ENCODE measurements at places on chromosomes 12 and 14.

- peaks cover 91% of the 10 kb centered on the region for H3K4me1 ChIP-seq
- H3K27me3 ChIP-seq = peaks cover 3% of the 10 kb centered on the region
- H3K4me3 ChIP-seq = peak overlapping the region; percentile 57
- peak; percentile 40 for DNase-seq
- H3K27ac ChIP-seq = peak overlapping the region; percentile 93
- peaks cover 37% of the 10 kb centered on the region for H3K36me3 ChIP-seq
These were observed 374.4 kb downstream of the DPF3 start for GRCh38 chr14:72519543-72519942.

DNA sequence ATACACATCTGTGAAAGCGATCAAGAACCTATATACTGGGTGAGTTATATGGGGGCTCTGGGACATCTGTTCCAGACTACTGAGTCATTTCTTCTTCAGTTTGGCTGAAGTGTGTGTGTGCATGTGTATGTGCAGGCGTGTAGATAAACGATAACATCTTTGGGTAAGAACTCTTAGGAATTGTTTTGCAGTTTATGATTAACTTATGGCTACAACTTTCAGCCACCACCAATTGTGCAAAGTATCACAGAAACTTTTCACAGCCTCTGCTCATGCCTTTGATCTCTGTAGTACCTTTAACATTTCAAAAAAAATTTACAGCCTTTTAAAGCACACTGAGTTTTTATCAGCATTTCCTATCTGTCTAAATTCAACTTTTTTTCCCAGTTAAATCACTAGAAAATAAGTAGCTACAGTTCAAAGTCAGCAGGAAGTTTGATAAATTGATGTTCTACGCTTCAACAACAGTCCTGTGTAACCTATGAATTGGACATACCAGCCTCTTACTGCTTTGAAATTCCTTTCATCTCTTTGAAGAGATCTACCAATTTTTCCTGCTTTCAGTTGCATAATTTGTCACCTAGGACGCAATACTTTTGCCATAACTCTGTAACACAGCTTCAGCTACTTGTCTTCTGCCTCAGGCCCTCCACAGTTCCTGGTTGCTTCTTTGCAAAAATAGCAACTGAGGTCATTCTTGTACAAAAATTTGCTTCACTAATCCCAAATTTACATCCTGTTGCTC is 43.0 kb downstream of the PPM1H start:
- H3K27ac ChIP-seq = no peak overlapping the region
- no peaks in the 10 kb centered on the region for H3K27me3 ChIP-seq
- H3K4me3 ChIP-seq = no peak overlapping the region
- no peaks in the 10 kb centered on the region for H3K36me3 ChIP-seq
- no peaks in the 10 kb centered on the region for H3K4me1 ChIP-seq

DNA sequence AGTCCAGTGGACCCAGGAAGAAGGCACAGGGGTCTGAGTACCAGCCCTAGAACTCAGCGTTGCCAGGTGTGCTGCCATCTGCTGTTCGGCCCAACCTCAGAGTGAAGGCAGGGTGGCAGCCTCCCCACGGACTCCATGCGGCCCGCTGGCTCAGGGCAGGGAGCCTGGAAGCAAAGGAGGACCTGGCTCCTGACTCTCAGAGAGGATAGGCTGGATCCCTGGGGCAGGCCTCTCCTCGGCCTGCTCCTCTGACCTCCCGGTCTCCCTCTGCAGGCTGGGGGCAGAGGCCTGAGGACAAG is 10.1 kb downstream of the MCRS1 start:
- H3K27me3 ChIP-seq = no peaks in the 10 kb centered on the region
- H3K27ac ChIP-seq = no peak overlapping the region
- peaks cover 43% of the 10 kb centered on the region for H3K36me3 ChIP-seq
- H3K4me3 ChIP-seq = no peak overlapping the region

DNA sequence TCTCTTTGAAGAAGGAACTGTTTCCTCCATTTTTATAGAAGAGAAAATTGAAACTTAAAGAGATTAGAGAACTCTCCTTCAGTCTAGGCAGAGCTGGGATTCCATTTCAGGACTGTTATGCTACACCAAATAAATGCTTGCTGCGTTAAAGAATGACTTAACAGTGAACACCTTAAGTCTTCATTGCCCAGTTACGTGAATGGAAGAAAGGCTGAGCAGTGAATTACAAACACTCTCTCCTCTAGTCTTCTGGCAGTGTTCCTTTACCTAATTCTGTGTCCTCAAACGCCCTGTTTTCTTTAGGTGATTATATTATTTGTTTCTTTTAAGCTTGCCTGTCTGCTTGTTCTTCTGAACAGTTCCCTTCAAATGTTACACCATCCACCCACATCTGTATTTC is 59.7 kb downstream of the RCOR1 start:
- no peak overlapping the region for H3K27ac ChIP-seq
- no peaks in the 10 kb centered on the region for H3K27me3 ChIP-seq
- no peak for DNase-seq
- peaks cover 13% of the 10 kb centered on the region for H3K36me3 ChIP-seq
- no peak overlapping the region for H3K4me3 ChIP-seq
- peaks cover 9% of the 10 kb centered on the region for H3K4me1 ChIP-seq

DNA sequence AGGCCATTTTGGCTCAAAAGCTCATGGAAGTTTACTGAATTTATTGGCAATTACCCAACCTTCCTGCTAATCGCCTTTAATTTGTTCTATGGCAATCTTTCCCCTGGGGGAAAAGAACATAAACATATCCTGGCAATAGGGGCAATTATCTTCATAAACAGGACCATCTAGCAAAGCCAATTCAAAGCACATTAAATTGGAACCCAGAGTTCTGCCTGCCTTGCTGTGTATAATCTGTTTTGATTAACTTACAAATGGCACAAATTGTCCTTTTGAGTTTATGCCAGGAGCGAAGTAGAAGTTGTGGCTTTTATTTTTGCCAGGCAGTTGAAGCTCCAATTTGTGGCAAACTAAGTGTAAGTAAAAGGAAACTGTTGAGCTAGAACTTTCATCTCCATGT is 68.6 kb downstream of the C12orf50 start:
- DNase-seq = no peak
- H3K27me3 ChIP-seq = peaks cover 2% of the 10 kb centered on the region
- no peak overlapping the region for H3K4me3 ChIP-seq

DNA sequence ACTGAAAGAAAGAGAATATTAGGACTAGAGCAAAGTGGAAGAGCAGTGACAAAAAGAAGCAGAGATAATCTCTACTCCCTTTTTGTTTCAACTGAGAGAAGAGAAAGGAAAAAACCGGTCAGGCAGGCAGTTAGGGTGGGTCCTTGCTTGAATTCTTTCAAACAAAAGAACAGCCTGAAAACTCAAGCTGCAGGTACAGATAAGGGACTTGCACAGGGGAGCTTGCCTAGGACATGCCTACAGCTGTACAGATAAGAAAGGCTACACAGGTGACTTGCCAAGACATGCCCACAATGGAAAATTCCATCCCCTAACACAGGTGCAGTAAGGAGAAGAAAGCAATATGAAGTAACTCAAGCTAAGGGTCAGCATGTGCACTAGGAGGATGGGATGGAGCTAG is 532.2 kb upstream of the MIS18BP1 start:
- no peaks in the 10 kb centered on the region for H3K4me1 ChIP-seq
- no peak overlapping the region for H3K4me3 ChIP-seq
- no peak overlapping the region for H3K27ac ChIP-seq
- H3K36me3 ChIP-seq = no peaks in the 10 kb centered on the region
- H3K27me3 ChIP-seq = no peaks in the 10 kb centered on the region
- no peak for DNase-seq

GRCh38 chr12:18629916-18630315 is 107.9 kb downstream of the PLCZ1 start:
- H3K27ac ChIP-seq = no peak overlapping the region
- H3K36me3 ChIP-seq = no peaks in the 10 kb centered on the region
- no peaks in the 10 kb centered on the region for H3K27me3 ChIP-seq
- H3K4me3 ChIP-seq = no peak overlapping the region
- no peaks in the 10 kb centered on the region for H3K4me1 ChIP-seq

- H3K27ac ChIP-seq = no peak overlapping the region
- no peak overlapping the region for H3K4me3 ChIP-seq
- H3K27me3 ChIP-seq = peaks cover 22% of the 10 kb centered on the region
- H3K36me3 ChIP-seq = no peaks in the 10 kb centered on the region
- no peak for DNase-seq
- H3K4me1 ChIP-seq = peaks cover 13% of the 10 kb centered on the region
These were observed 73.8 kb upstream of the BDKRB2 start for GRCh38 chr14:96130854-96131253.

DNA sequence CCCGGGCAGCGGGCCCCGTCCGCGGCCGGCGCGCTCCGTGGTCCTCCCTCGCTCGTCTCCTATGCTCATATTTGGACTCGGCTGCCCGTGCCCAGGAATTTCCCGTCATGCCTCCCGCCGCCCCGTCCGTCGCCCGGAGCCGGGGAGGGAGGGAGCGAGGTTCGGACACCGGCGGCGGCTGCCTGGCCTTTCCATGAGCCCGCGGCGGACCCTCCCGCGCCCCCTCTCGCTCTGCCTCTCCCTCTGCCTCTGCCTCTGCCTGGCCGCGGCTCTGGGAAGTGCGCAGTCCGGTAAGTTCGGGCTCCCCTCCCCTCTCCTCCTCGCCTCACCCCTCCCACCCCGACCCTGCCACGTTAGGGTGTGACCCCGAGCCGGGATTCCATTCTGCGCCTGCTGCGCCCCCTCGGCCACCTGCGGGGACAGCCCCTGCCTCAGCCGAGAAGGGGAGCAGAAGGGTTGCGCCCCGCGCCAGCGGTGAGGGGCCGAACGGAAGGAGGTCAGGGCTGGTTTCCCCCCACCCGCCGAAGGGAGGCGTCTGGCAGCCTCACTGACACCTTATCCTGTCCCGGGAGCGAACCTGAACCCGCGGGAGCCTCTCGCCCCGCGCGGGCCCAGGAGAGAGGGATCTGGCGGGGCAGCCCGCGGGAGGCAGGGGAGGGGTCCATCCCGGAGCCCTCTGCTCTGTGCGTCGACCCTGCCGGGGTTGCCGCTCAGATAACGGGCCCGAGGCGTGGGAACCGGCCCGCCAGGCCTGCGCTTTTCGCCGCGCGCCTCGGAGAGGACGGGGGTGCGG is at the start of gene MSRB3:
MSRB3 (plus strand) TSS at position 108 of the 793 bp plus-strand sequence. CDS start 29,897 bp downstream, outside the sequence.
- peaks cover 6% of the 10 kb centered on the region for H3K4me1 ChIP-seq
- peak within 1 kb of the TSS; percentile 60 for H3K4me3 ChIP-seq
- peaks cover 60% of the 10 kb centered on the region for H3K27me3 ChIP-seq
- no peaks in the 10 kb centered on the region for H3K36me3 ChIP-seq

- DNase-seq = no peak
- no peak overlapping the region for H3K27ac ChIP-seq
- H3K4me3 ChIP-seq = no peak overlapping the region
- no peaks in the 10 kb centered on the region for H3K4me1 ChIP-seq
- H3K27me3 ChIP-seq = no peaks in the 10 kb centered on the region
These were observed 124.1 kb upstream of the RFLNA start for GRCh38 chr12:124170760-124171159.

GRCh38 chr14:34277191-34277590 is 184.8 kb downstream of the SPTSSA start:
- DNase-seq = no peak
- H3K4me3 ChIP-seq = no peak overlapping the region
- no peak overlapping the region for H3K27ac ChIP-seq

GRCh38 chr12:82593901-82594396 is 92.8 kb upstream of the TMTC2 start:
- H3K4me1 ChIP-seq = no peaks in the 10 kb centered on the region
- no peaks in the 10 kb centered on the region for H3K36me3 ChIP-seq
- H3K27ac ChIP-seq = no peak overlapping the region
- no peaks in the 10 kb centered on the region for H3K27me3 ChIP-seq

GRCh38 chr12:82619644-82620043 is 67.1 kb upstream of the TMTC2 start:
- H3K27me3 ChIP-seq = no peaks in the 10 kb centered on the region
- no peak overlapping the region for H3K4me3 ChIP-seq
- no peak overlapping the region for H3K27ac ChIP-seq
- DNase-seq = no peak
- no peaks in the 10 kb centered on the region for H3K36me3 ChIP-seq

DNA sequence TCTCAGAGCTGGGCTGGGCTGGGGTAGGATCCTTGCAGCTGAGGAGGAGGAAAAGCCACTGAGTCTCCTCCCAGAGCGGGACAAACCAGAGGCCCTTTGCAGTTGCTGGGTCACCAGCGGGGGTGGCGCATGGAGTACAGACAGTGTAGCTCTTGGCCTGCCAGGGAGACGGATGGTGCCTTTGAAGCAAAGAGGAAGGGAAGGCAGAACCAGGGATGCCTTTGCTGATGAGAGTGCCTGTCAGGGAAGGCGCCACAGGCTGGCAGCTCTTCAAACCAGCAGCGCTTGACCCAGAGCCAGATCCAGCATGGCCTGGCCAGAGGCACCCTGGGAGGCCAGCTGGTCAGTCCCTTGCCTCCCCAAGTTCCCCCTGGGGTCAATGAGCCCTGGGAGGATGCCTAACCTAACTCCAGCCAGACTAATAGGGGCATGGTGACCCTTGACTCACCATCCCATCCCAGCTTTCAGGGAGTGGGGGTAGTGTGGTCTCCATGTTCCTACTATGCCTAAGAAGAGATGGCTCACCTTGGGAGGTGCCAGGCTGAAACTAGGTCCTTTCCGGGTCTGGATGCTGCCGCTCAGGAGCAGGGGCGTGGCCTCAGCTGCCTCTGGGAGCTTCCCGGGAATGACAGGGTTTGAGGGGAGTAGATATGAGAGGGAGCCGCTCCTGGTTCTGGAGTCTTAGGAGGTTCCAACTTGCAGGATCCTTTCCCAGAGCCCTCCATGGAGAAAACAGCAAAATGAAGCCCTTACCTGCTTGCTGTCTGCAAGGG is 19.8 kb downstream of the VASH1 start:
- peak overlapping the region; percentile 65 for H3K27ac ChIP-seq
- no peaks in the 10 kb centered on the region for H3K27me3 ChIP-seq
- H3K4me1 ChIP-seq = peaks cover 62% of the 10 kb centered on the region
- H3K4me3 ChIP-seq = no peak overlapping the region
- DNase-seq = no peak
- no peaks in the 10 kb centered on the region for H3K36me3 ChIP-seq

- H3K27me3 ChIP-seq = peaks cover 43% of the 10 kb centered on the region
- H3K36me3 ChIP-seq = no peaks in the 10 kb centered on the region
- no peaks in the 10 kb centered on the region for H3K4me1 ChIP-seq
- H3K4me3 ChIP-seq = no peak overlapping the region
- no peak overlapping the region for H3K27ac ChIP-seq
These were observed 2.0 kb upstream of the WSCD2 start for GRCh38 chr12:108126990-108127501.

- peaks cover 57% of the 10 kb centered on the region for H3K36me3 ChIP-seq
- peak overlapping the region; percentile 43 for H3K4me3 ChIP-seq
These were observed 303.3 kb downstream of the DPF3 start for GRCh38 chr14:72590577-72590976.

- H3K4me3 ChIP-seq = no peak overlapping the region
- H3K27ac ChIP-seq = no peak overlapping the region
- no peaks in the 10 kb centered on the region for H3K27me3 ChIP-seq
These were observed 19.0 kb downstream of the ATXN2 start for GRCh38 chr12:111580119-111580425.

GRCh38 chr12:23752245-23752644 is 197.2 kb downstream of the SOX5 start:
- no peak overlapping the region for H3K27ac ChIP-seq
- no peaks in the 10 kb centered on the region for H3K27me3 ChIP-seq
- H3K4me1 ChIP-seq = no peaks in the 10 kb centered on the region
- no peaks in the 10 kb centered on the region for H3K36me3 ChIP-seq
- no peak overlapping the region for H3K4me3 ChIP-seq
